Vein endothelial cell (primary cell): ENCODE measurements at places on chromosomes 11 and 22. TPM values are rescaled to one million over a fixed set of nuclear protein-coding genes. Genes with fewer than 3 reads are reported as not detected.

The TRPC6 gene
- total RNA-seq, result under 0.01 and 0.10 TPM in 2 replicates

The SLC36A4 gene
- total RNA-seq, result 11.1 and 15.4 TPM in 2 replicates

The MS4A4E gene
- total RNA-seq, result not detected in 2 replicates

The P2RY6 gene
- total RNA-seq, result 0.29 and 0.33 TPM in 2 replicates
